ENCODE measurements at places on chromosomes 1 and 21.

DNA sequence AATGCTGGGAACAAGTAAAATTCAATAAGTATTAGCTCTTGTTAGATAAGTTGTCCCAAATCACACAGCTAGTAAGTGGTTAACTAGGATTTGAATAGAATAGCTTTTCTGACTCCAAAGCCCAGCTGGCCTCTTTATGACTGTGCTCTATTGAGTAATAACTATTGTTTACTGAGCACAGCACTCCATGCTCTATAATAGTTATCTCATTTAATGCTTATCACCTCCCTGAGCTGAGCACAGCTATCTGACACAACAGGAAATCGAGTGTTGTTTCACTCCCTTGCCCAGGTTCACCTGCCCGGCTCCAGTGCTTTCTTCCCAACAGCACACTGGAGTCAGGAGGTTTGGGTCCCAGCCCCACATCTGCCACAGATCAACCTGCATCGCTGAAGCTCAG, 38.8 kb upstream of the STMN1 start:
- DNase-seq: no peak

DNA sequence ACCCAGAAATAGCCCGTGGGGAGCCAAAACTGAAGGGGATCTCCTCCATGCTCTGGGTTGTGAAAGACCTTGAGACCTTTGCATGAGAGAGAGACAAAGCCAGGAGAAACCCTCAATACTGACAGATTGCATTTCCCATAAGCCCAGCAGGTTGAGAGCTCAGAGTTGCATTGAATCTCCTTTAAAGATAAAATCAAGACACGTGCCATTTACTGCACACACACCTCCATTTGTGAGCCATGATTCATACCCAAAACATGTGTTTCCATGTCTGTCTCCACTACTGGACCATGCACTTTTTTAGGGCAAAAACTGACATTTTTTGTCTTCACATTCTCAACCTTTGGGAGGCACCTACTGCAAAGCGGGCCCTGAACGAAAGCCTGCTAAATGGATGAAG, 144.0 kb upstream of the NRIP1 start:
- no peak for DNase-seq

- no peak for DNase-seq
Observed at GRCh38 chr1:116097626-116098025, 13.6 kb upstream of the MAB21L3 start.

GRCh38 chr1:188463919-188464318, 1635.2 kb downstream of the PLA2G4A start:
- DNase-seq: no peak

- DNase-seq: no peak
Observed at GRCh38 chr1:107401704-107402103, 260.9 kb downstream of the NTNG1 start.

- peak; percentile 18 for DNase-seq
Observed at GRCh38 chr1:171912509-171913175, 71.3 kb downstream of the DNM3 start.

GRCh38 chr1:99676876-99677275, 31.0 kb downstream of the PALMD start:
- no peak for DNase-seq

- no peak for DNase-seq
Observed at GRCh38 chr1:116760487-116760886, 6.3 kb downstream of the CD2 start.

DNA sequence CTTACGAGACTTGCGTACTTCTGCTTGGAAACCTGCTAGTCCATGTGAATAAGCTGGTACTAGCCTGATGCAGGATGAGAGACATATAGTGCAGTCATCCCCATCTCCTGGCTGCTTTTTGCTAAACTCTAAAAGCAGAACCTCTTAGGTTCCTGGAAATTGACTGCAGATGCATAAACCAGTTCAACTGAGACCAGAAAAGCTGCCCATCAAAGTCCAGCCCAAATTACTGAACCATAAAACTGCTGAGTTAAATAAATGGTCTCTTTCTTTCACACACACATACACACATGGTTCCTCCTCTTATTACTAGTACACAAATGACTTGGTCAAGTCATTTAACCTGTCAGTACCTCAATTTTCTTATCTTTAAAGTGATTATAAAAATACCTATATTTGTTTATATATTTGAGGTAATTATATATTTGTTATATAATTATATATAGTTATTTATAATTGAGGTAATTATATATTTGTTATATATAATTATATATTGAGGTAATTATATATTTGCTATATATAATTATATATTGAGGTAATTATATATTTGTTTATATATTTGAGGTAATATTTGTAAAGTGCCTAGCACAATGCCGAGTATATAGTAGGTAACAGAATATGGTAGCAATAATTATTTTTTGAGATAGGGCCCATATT, 25.2 kb upstream of the RABGAP1L start:
- DNase-seq: no peak

GRCh38 chr1:88150330-88150729, 533.7 kb upstream of the PKN2 start:
- no peak for DNase-seq

DNA sequence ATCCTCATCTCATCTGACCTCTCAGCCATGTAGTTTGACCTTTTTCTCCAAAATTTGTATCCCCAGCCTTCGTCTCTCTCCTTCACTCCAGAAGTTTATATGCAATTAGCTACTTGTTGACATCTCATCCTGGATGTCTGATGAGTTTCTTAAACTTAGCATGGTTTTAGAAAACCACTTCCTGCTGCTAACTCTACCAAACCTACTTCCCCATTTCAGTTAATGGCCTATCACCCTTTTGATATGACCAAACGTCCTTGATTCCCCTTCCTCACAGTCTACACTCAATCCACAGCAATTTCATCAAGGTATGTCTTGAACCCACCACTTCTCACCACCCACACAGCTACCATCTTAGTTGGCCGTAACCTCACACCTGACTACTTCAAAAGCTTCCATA, 121.9 kb downstream of the LRRC40 start:
- no peak for DNase-seq

- peak; percentile 38 for DNase-seq
Observed at GRCh38 chr1:3323021-3323795, 131.3 kb upstream of the ARHGEF16 start.

- DNase-seq: no peak
Observed at GRCh38 chr1:185520188-185520920, 203.3 kb upstream of the IVNS1ABP start.

DNA sequence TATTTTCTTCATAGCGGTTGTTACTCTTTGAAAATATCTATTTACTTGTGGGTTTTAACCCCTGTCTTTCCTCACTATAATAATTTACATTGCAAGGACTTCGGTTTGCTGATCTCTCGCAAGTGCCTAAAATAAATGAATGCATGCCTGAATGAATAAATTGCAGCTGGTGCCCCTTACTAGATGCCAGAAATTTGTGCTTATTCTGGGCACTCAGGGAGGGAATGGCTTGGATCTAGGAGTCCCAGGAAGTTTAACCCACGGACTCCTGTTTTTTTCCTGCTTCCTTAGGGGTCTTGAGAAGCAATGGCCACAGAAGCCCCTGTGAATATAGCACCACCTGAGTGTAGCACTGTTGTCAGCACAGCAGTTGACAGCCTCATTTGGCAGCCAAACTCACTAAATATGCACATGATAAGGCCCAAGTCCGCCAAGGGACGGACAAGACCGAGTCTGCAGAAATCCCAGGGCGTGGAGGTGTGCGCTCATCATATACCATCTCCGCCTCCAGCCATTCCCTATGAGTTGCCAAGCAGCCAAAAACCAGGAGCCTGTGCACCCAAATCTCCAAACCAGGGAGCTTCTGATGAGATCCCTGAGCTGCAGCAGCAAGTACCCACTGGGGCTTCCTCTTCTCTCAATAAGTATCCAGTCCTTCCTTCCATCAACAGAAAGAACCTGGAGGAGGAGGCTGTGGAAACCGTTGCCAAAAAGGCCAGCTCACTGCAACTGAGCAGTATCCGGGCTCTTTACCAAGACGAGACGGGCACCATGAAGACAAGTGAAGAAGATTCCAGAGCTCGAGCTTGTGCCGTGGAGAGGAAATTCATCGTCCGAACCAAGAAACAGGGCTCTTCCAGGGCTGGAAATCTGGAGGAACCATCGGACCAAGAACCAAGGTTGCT, 4.2 kb upstream of the PLA2G2C start:
- no peak for DNase-seq
